ENCODE measurements at places on chromosomes 4 and X.

DNA sequence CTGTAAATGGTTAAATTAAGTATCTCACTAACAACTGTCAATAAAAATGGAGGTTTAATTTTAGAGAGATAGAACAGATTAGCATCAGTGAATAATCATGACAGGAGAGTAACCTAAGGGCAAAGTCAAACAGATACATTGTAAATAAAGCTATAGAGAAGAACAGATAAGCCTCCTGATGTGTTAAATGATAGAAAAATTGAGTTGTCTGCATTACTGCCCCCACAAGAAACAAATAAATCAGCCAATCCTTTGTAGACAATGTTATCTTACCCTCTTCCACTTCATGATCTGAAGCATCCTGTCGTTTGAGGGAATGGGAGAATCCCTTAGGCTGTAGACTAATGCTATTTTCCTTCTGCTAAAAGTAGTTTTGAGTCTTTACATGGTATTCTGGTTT is 147.8 kb downstream of the PCDH18 start:
- DNase-seq = no peak

DNA sequence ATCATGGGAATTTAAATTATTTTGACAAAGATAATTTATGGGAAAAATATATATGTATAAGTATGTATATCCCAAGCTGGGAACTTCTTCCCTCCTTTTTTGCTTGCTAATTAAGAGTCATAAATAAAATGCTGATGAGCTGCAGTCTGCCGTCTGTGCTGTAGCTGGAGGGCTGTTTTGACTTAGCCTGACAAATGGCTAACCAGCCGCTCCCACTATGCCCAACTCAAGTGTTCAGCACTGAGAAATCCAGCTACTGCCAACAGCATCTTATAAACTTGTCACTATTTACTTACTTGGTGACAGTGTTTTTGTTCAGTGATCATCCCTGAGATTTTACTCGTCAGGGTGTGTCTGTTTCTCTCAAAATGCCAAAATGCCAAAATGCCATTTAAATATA is 171.2 kb upstream of the PGRMC2 start:
- DNase-seq = no peak

DNA sequence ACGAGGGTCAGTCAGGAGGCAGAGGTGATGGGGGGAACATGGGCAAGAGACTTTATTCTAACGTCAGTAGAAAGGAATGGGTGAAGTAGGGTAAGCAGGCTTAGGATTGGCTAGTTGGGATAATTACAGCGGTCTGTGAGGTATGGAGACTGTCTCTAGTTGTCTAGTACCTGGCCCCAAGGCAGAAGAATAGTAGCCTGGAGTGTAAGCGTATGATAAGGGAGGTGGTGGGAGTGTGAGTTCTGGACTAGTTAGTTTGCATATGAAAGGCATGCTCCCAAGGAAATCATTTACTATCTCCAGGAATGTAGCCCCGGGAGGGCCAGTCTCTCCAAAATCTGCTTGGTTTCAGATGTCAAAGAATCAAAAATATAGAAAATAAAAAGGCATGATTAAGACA is 219.6 kb upstream of the ANXA3 start:
- no peak for DNase-seq

DNA sequence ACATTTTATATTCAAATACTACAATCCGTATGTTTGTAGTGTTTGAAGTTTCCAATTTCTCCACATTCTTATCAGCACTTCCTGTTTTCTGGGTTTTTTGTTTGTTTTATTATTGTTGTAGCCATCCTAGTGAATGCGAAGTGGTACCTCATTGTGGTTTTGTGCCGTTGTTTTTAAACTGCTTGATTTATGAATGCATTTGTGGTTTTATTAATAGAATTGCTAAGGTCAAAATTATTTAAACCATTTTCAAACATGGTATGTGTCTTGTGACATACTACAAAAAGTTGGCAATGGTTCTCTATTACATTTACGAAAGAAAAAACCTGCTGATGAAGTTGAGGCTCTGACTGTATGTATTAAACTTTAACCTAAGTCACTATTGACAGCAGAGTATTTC is 780.0 kb upstream of the MAGEB2 start:
- no peak for DNase-seq

Measured in amygdala (tissue), 56 donors.